ENCODE measurements at places on chromosomes 1 and 21.

GRCh38 chr1:182686446-182686845, 2.1 kb upstream of the RGS8 start:
- no peak for DNase-seq

DNA sequence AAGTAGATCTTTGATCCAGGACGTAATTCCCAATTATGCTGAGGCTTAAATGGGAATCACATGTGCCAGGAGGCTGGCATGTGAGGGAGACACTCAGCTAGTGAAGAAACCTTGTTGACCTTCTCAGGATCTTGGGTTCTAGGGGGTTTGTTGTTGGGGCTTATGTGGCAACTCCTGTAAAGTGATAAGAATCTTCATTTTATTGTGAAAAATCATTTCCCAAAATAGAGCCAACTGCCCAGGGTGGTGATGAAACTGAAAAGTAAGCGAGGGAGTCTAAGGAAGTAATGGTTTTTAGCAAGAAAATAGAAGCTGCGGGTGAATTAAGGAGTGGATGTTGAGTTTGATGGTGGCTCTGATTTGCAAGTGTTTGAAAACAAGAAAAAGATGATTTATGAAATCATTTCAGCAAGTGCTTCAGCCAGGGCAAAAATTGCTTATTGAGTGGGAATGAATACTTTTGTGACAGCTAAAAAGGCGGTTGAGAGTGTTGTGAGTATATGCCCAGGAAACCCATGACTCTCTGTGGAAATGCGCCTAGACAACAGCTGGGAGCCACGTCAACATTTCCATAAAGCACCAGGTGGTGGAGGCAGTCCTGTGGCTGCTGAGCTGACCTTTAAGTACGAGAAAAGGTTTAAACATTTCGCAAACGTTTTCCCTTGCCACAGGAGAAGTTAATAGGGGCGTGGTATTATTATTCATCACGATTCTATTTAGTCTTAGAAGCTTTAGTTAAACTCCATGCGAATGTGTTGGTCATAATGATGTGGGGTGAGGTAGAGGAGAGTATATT, 102.7 kb downstream of the HMGB4 start:
- no peak for DNase-seq

DNA sequence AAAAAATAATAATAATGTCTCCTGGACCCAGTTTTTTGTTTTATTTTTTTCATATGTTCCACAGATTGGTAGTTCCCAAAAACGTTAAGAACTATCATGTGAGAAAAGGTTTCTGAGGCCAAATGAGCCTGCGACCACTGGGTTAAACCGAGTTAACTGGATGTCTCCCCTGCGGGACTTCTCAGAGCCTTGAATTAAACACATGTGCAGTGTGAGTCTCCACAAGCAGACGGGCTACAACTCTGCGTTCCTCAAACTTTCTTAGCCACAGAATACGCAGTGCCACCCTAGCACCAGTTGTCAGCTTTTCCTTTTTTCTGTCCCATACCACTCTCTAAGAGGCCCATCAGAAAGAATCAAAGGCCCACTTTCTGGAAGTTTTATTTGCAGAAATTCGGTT, 97.9 kb downstream of the LACTBL1 start:
- DNase-seq = no peak

DNA sequence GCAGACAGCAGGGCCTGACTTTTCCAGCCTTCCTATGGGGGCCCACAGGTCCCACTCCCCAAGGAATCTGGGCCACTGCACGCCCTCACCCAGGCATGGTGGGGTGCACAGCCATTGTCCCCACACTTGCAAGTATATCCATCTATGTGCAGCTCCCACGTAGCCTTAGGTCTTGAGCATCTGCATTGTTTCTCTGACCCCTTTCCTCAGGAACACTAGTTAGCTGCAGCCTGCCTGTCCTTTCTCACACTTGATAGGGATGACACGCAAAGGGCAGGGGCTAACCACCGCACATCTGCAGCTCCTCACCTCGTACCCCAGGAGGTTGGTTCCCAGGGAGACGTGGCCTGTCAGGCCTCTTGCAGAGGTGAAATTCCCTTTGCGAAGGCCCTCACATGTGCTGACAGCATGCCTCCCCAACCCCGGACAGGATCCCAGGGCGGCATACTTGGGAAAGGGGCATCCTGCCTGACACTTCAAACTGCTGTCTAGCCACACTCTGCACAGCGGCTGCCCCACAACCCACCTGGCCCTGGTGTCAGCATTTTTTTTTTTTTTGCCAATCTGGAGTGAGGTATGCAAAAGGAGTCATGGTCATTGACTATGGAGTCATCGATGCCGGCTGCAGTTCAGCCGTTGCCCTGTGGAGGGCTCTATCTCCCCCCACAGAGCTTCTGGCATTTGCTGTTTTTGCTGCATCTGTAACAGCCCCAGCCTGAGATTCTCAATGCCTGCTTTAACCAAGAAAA, 5.0 kb downstream of the JMJD4 start:
- DNase-seq = peak; percentile 12

DNA sequence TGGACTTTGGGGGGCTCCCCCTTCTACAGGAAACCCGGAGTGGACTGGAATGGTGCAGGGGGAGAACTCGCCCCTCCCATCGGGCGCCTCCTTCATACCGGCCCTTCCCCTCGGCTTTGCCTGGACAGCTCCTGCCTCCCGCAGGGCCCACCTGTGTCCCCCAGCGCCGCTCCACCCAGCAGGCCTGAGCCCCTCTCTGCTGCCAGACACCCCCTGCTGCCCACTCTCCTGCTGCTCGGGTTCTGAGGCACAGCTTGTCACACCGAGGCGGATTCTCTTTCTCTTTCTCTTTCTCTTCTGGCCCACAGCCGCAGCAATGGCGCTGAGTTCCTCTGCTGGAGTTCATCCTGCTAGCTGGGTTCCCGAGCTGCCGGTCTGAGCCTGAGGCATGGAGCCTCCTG, at the start of gene TNFRSF14:
Gene TNFRSF14 (plus strand): TSS at position 95 of the 401 bp plus-strand sequence. CDS start 294 bp downstream, at position 389.
- DNase-seq = peak; percentile 80

DNA sequence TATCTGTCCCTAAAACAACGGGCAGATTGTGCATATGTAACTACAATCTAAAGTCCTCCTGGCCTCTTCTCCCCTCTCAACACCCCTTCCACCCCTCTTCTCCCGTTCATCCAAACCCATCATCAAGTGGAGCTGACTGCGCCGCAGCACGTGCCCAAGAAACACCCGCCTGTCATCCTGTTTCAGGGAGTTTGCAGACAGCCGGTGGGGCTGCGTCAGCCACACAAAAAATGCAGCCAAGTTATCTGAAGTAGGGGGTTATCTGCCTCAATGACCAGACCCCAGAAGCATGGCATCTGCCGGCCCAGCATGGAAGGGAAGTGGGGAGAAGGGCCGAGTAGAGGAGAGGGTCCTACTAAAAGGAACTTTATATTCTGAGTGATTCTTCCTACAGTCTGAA, 49.0 kb downstream of the GPR161 start:
- no peak for DNase-seq

GRCh38 chr1:209375097-209375496, 208.4 kb upstream of the CAMK1G start:
- DNase-seq = no peak

- DNase-seq = no peak
Observed at GRCh38 chr1:116292929-116293725, 79.9 kb upstream of the ATP1A1 start.

DNA sequence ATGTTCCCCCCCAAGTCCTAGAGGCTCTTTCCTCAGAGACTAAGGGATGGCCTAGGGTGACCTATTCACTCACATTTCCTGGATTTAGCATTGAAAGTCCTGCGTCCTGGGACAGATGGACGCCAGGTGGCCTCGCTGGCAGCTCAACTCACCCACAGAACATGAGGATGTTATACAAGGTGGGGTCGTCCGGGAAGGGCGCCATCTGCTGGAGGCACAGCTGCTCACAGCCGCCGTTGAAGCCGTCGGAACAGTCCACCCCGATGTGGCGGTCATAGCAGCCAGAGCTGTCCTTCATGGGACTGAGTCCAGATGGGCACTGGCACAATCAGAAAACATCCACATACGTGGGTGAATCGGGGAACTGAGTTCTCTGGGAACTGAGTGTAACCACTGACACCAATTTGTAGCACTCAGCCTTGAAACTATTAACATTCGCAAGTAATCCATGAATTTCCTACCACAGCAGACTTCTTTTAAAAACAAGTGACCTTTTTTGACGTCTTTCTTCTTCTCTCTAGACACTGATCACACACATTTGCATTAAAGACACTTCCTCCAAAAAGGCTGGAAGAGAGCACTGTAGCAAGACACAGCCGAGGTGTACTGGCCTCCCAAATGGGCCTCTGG, 215.4 kb downstream of the ASTN1 start:
- DNase-seq = no peak

DNA sequence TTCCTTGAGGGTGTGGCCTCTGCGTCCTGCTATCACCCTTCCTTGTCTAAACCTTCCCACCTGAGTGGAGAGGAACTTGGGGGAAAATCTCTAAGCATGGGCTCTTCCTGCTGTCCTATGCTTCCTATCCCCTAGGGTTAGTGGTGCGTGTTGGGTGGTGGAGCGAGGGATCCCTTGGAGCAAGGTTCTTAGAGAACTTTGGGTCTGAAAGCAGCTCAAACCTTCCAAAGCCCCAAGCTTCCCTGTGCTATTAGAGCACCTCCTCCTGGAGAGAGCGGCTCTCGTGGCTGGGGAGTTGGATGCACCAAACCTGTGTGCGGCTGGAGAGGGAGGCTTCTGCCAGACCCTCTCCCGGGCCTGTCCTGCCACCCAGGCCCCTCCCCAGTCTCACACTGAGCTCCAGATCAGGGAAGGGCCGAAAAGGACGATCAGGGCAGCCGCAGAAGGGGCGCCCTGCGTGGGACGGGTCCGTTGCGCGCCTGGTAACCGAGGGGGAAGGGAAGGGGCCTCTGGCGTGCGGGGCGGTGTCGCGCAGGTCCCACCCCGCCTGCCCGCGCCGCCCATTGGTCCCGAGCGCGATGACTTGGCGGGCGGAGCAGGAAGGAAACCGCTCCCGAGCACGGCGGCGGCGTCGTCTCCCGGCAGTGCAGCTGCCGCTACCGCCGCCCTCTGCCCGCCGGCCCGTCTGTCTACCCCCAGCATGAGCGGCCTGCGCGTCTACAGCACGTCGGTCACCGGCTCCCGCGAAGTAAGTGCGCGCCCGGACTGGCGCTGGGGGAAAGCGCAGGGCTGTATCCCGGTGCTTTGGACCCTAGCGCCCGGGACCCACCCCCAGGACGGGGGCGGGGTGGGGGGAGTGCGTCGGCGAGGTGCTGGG, at the start of gene SH3BGRL3:
Gene SH3BGRL3 (plus strand): TSS at position 631 of the 877 bp plus-strand sequence. CDS start 70 bp downstream, at position 701.
- DNase-seq = peak; percentile 87

GRCh38 chr1:173042806-173043205, 7.9 kb downstream of the TNFSF18 start:
- DNase-seq = no peak

- no peak for DNase-seq
Observed at GRCh38 chr21:46126309-46127238, 28.7 kb downstream of the COL6A2 start.

DNA sequence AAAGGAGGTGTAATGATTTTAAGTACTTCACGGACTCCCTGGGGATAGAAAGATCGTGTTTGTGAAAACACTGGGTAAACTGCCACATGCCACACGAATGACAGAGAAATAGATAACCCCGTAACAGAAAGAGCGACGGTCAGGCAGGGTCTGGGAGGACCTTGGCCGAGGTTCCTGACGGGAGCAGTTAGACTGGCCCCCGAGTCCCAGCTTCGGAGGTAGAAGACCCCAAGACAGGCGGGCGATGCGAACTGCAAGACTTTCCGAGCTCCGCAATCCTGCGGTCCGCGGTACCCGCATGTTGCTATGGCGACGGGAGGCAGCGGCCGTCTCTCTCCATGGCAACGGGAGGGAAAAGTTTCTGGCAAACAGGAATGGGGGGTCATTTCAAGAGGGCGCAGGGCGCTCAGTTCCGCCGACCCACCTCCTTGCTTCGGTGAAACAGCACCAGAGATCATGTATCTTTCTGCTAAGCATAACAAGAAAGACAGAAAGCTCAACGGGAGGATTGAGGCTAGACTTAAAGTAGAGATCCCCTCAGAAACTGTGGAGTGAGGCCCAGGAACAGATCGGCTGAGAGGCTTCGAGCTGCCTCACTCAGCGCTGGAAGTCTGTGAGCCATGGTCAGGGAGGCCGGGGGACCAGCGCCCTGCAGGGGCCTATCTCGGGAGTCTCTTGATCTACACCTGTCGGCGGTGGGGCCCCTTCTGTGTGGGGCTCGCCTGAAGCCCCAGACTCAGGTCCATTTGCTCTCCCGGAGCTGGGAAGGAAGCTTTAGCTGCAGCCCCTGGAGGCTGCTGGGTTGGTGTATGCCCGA, 685 bp upstream of the SYT6 start:
- DNase-seq = no peak

All from CD4-positive, CD25-positive, alpha-beta regulatory T cell (primary cell).